ENCODE measurements at places on chromosomes 11 and 22.

DNA sequence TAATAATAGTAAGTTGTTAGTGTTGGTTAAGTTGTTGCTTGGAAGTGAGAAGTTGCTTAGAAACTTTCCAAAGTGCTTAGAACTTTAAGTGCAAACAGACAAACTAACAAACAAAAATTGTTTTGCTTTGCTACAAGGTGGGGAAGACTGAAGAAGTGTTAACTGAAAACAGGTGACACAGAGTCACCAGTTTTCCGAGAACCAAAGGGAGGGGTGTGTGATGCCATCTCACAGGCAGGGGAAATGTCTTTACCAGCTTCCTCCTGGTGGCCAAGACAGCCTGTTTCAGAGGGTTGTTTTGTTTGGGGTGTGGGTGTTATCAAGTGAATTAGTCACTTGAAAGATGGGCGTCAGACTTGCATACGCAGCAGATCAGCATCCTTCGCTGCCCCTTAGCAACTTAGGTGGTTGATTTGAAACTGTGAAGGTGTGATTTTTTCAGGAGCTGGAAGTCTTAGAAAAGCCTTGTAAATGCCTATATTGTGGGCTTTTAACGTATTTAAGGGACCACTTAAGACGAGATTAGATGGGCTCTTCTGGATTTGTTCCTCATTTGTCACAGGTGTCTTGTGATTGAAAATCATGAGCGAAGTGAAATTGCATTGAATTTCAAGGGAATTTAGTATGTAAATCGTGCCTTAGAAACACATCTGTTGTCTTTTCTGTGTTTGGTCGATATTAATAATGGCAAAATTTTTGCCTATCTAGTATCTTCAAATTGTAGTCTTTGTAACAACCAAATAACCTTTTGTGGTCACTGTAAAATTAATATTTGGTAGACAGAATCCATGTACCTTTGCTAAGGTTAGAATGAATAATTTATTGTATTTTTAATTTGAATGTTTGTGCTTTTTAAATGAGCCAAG, 2.7 kb downstream of the NEAT1 start:
- no peak for DNase-seq

DNA sequence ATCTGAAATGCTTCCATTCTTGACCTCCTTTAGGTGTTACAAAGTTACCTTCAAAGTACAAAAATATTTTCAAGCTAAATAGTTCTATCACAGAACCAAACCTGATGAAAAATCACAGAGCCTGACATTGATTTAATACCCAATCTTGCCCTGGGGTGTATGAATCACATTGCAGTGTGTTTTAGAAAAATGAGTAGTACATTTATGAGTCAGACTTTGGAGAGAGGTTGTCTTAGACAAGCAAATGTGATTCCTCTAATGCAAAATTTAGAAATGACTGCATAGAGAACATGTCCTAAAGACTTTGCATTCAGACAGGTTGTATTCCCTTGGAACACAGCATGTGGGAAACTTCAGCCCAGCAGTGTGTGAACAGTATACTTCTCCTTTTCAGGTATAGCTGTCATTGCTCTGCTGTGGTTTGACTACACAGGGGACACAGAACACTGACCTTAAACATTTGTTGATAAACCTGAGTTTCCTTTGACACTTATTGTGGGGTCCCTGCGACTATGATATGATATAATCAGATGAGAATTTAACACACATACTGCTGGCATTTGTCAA, 972.1 kb downstream of the JRKL start:
- no peak for DNase-seq

DNA sequence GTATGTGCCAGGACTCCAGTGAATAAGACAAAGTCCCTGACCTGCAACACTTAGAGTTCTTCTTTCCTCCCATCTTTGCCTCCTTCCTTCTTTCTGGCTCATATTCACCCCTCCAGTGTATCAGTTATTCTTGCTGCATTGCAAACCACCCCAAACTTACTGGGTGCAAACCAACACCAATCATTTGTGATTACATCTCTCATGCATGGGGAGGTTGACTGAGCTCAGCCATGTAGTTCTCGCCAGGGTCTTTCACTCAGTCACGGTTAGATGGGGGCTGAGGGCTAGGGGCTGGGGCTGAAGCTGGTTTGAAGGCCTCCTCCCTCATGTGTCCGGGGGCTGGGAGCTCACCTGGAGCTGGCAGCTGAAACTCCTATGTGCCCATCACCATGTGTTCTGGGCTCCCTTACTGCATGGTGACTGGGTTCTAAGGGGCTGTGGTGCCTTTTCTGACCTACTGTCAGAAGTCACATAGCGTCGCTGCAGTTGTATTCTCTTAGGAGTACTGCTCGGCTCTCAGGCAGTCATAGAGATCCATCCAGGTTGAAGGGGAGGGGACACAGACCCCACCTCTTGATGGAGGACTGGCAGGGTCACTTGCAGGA, 35.0 kb upstream of the CACNG2 start:
- DNase-seq = no peak

GRCh38 chr11:70799386-70799785, 401.1 kb downstream of the CTTN start:
- DNase-seq = no peak

GRCh38 chr11:94838027-94838731, 70.0 kb downstream of the AMOTL1 start:
- DNase-seq = no peak

- DNase-seq = no peak
These were observed 24.0 kb downstream of the SMCO4 start for GRCh38 chr11:93519179-93519578.

GRCh38 chr22:29738118-29738815, 18.5 kb downstream of the CABP7 start:
- DNase-seq = no peak

GRCh38 chr22:44482776-44483175, 15.3 kb downstream of the RTL6 start:
- DNase-seq = no peak

DNA sequence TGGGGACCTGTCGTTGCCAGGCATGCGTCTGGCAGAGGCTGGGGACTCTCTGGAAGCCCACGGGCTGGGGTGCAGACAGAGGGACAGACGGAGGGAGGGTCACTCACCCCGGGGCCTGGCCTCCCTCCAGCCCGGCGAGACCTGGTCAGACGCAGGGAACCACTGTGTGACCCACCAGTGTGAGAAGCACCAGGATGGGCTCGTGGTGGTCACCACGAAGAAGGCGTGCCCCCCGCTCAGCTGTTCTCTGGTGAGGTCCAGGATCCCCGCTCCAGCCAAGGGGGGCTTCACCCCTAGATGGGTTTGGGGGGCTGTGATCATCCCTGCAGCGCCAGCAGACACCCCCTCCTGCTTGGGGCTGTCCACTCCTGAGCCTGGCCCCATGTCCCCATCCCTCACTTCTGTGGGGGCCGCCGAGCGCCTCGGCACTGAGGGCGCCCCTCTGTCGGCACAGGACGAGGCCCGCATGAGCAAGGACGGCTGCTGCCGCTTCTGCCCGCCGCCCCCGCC, 23.6 kb upstream of the MUC5B start:
- no peak for DNase-seq

- DNase-seq = no peak
These were observed 694 bp upstream of the ELFN2 start for GRCh38 chr22:37427711-37428635.

- DNase-seq = no peak
These were observed 53.0 kb downstream of the PARVA start for GRCh38 chr11:12430351-12430750.

- DNase-seq = no peak
These were observed 702 bp downstream of the BIRC2 start for GRCh38 chr11:102347462-102348370.

GRCh38 chr22:42933485-42934091, 76.5 kb upstream of the ARFGAP3 start:
- no peak for DNase-seq

DNA sequence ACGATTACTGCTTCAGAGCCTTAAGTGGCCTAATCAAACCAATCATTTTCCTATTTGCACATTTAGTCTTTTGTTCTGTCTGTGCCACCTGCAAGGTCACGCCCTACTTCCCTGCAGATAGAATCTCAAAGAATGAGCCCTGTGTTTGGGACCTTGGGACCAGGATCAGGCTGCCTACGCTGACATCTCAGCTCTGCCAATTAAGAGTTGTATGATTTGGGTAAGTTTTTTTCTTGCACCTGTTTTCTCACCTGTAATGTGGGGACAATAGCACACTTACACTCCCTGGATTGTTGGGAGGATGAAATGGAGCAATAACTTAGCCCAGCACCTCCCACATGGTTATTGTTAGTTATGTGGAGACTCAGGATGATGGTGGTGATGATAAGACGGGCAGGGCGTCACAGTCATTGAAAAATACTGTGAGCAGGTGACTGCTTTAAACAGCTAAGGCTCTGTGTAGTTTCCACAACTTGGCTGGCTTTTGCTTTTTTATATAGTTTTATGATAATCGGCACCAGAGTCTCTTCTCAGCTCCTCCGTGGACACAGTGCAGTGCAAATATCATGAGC, 155.0 kb downstream of the ADAMTS15 start:
- DNase-seq = no peak

DNA sequence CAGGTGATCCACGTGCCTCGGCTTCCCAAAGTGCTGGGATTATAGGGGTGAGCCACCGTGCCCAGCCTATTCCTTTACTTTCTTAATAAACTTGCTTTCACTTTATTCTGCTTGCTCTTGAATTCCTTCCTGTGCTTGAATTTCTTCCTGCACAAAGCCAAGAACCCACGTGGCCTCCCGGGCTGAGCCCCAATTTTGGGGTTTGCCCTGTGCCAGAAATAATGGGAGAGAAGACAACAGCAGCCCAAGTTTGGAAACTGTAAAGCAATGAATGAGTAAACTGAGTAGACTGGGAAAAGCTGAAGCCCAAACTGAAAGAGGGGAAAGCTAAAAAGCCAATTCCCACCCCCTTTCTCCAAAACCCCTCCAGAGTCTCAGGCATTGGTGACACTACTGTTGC, 136.4 kb downstream of the NECTIN1 start:
- DNase-seq = no peak

GRCh38 chr22:22946131-22946530, 58.5 kb downstream of the IGLL5 start:
- no peak for DNase-seq

- DNase-seq = no peak
These were observed 82.0 kb upstream of the OR5AK2 start for GRCh38 chr11:56906683-56907148.

DNA sequence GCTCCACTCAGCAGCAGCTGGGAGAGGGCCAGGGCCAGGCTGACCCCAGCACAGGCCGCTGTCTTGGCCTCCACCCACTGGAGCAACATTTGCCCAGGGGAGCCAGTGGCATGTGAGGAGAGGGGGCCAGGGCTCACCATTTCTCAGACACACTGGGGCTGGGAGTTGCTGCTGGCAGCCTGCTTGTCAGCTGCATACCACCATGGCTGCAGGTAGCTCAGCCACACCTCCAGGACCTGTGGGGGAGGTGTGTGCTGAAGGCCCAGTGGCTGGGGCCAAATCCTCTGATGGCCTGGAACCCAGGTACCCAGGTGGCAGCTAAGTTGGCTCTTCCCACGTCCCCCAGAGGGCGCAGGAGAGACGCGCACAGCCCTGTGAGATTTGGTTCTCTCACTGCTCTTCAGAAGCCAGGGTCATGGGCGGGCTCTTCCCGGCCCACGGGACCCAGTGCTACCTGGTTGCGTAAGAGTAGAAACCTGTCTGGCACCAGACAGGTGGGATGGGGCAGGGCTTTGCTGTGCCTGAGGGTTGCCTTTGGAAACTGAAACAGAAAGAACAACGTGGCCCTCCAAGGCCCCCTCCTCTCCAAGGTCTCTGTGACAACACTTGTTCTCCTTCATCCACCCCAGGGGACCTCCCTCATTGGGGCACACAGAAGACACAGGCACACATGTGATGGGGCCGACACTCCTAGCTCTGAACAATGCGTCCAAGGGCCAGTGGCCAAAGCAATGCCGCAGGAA, 98.8 kb downstream of the MED15 start:
- no peak for DNase-seq

DNA sequence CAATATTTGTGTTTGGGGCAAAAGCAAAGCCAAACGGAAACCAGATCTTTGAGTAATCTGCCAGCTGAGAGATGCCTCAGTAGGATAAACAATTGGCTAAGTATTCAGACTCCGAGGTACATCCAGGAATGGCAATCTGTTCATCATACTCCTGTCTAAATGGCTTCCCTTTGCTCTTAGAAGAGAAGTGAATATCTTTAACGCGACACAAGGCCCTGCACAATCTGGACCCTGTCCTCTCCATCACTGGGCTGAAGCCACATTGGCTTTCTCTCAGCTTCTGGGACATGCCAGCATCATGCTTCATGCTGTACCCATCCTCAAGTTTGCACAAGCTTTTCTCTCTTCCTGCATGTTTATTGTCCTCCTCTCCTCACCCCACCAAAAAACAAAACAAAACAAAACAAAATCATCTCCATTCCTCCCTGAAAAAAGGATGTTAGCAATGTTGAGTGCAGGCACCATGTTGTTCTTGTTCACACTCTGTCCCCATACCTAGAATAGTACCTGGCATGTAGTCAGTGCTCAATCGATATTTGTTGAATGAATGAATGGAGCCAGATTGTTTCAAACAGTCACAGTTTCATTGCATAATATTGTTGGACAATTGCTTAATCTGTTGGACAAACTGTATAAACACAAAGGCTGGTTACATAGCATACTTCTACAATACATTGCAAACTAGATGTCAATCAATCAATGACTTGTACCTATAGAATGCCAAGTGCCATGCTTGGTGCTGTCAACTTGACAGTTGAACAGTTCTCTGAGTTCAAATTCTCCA, 38.2 kb upstream of the SESN3 start:
- DNase-seq = no peak

- DNase-seq = no peak
These were observed 21.2 kb upstream of the BLID start for GRCh38 chr11:122137078-122137793.

DNA sequence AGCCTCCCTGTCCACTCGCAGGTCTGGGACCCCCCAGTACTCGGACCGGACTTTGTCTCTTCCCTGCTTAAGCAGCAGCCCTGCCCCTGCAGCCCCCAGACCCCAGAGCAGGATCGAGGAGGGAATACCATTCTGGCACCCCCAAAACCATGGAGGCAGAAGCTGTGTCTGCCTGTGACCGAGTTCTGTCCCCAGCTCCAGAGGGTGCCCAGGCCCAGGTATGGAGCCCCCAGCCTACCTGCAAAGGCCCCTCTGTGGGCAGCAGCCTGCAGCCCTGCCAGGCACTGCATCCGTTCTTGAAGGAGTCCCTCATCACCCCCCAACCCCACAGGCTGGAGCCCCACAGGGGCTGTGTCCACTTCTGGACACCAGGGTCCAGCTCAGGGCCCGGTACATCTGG, 163.8 kb downstream of the BRD1 start:
- no peak for DNase-seq

- no peak for DNase-seq
These were observed 4.9 kb downstream of the TBRG1 start for GRCh38 chr11:124627546-124627945.

- no peak for DNase-seq
These were observed 9.7 kb downstream of the CRYBB1 start for GRCh38 chr22:26608129-26608528.

DNA sequence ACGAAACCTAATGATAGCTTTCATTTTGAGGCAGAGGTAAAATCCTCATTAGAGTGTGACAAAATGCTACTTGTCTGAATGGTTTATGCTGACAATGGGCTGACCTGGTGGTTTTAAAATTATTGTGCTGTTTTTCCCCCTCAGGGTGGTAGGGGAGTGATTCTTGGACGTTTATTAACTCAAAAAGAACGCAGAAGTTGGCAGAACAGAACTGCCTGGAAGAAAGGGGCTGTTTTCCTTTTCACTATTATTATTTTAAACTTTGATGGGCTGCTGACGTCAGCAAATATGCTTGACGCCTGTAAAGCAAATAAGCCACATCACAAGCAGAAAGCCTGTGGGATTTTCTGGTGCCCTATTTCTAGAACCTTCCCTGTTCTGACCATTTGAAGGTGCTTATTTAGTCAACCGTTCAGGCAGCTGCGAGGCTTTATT, 4.0 kb downstream of the RASSF10 start:
- no peak for DNase-seq
